Renal cortical epithelial cell (primary cell): ENCODE measurements at places on chromosomes 13 and 19.

DNA sequence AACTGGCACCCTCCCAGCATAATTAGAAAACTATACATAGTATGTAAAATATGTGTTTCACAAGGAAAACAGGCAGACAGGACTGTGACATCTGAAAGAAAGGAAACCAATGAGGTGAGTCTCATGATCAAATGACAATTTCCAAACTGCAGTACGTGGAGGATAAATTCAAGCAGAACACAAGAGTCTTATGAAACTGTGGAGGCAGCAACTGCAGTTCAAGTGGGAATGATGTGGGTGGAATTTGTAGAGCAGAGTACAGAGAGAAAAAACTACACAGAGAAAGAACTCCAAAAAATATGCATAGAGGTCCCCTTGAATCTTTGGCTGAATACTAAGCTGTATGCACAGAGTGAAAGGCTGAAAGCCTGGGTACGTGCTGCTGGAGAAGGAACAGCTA is 9.7 kb downstream of the SIGLEC6 start:
- DNase-seq: no peak

GRCh38 chr13:113090415-113090770 is 15.2 kb upstream of the F7 start:
- no peak for DNase-seq

- DNase-seq: peak; percentile 96
Measured at GRCh38 chr19:45630463-45630862, 8.7 kb downstream of the EML2 start.

DNA sequence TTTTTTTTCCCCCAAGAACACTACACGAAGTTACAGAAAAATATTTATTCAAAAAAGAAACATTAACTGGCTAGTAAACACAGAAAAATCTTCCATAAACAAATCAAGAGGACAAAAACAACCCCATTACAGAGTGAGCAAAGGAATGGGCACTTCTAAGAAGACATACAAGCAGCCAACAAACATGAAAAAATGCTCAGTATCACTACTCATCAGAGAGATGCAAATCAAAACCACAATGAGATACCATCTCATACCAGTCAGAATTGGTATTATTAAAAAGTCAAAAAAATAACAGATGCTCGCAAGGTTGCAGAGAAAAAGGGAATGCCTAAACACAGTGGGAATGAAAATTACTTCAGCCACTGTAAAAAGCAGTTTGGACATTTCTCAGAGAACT is 131.7 kb downstream of the UGGT2 start:
- no peak for DNase-seq

- no peak for DNase-seq
Measured at GRCh38 chr19:21604951-21605476, 99.6 kb downstream of the ZNF429 start.

GRCh38 chr13:48801255-48801654 is 147.5 kb downstream of the CYSLTR2 start:
- DNase-seq: peak; percentile 52

GRCh38 chr19:30667227-30667626 is 295.0 kb downstream of the ZNF536 start:
- DNase-seq: no peak

DNA sequence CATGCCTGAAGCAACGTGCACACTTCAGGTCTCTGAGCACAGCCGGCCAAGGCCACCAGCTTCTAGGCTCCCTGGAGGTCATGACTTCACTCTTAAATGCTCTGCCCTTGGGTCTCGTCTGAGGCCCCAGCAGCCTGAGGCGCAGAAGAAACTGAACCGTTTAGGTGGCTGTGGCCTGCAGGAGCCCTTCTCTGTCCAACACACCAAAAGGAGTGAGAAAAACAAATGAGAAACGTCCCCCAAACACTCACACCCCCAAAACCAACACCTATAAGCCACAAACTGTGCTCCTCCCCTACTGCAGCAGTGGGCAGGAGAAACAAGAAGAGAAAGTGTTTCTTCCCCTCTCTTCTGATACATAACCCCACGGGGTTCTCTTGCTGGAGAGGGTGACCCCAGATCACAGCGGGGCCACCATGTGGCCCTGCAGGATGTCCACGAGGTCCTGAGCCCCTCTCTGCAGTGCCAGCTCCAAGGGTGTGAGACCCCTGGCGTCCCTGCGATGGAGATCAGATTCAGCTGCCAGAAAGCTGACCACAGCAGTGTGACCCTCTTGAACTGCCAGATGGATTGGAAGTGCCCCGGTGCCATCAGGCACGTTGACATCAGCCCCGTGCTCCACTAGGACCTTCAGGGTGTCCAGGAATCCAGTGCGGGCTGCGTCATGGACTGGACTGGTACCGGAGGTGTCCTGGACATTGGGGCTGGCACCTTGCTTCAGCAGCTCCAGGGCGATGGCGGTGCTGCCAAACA is 1.0 kb upstream of the KRI1 start:
- no peak for DNase-seq

DNA sequence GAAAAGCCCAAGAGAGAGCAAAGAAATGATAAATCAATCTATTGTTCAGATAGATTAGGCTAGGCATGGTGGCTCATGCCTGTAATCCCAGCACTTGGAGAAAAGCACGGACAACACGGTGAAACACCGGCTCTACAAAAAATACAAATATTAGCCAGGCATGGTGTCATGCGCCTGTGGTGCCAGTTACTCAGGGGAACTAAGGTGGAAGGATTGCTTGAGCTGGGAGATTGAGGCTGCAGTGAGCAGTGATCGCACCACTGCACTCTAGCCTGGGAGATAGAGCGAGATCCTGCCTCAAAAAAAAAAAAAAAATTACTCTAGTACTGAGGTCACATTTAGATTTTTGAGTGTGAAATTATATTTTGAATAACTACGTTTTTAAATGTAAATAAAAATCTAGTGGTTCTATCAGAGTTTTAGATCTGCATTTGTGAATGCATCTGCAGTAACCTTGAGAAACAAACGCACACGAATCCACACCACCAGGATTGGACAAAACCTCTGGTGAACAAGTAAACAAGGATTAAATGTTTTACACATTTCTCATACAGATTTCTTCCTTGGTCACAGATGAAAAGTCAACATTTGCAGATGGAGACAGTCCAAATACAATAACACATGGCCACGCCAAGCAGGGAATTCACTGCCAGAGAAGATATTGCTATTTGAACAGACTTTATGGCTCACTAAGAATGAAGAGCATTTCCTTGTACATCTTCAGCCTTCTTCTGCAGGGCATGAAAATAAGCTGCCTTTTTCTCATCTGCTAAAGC is 917.6 kb downstream of the PCDH9 start:
- peak; percentile 33 for DNase-seq

GRCh38 chr19:54459282-54460229 is 4.0 kb downstream of the LENG9 start:
- no peak for DNase-seq

DNA sequence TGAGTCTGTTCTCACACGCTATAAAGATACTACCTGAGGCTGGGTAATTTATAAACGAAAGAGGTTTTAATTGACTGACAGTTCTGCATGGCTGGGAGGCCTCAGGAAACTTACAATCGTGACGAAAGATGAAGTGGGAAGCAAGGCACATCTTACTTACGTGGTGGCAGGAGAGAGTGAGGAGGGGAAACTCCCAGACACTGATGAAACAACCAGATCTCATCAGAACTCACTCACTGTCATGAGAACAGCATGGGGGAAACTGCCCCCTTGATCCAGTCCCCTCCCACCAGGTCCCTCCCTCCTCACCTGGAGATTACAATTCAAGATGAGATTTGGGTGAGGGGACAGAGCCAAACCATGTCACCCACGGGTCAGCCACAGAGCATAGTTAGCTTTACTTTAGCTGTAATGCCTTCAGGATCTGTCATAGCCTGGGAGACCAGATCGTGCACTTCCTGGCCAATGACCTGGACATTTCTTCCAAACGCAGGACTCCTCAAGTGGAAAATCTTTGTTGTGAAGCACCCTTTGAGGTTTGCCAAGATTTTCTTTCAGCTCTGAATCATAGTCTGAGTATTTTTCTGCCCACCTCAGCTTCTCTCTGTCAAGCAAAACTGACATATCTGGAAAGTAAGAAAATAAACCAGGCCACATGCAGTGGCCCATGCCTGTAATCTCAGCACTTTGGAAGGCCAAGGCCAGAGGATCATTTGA is 25.2 kb upstream of the HIF3A start:
- peak; percentile 99 for DNase-seq

- DNase-seq: peak; percentile 72
Measured at GRCh38 chr13:45370922-45371406, 30.0 kb upstream of the TPT1 start.

DNA sequence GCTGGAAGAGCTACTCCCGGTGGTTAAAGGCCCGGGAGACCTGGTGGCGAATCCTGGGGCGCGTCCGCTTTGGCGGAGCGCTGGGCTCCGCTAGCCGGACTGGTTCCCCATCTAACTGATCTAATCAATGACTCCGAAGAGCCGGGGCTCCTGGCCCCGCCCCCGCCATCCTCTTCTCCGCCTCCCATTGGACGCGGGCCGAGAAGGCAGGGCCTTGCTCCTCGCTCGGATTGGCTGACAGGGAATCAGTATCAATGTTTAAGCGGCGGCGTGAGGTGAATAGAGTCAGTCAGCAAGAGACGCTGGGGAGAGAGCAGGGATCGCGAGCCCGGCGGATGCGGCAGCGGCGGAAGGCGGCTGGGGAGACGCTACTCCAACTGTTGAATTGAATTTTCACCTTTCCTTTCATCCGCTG is 1.7 kb upstream of the PCDH17 start:
- peak; percentile 61 for DNase-seq

- DNase-seq: no peak
Measured at GRCh38 chr13:98264877-98265276, 87.8 kb upstream of the RNF113B start.

DNA sequence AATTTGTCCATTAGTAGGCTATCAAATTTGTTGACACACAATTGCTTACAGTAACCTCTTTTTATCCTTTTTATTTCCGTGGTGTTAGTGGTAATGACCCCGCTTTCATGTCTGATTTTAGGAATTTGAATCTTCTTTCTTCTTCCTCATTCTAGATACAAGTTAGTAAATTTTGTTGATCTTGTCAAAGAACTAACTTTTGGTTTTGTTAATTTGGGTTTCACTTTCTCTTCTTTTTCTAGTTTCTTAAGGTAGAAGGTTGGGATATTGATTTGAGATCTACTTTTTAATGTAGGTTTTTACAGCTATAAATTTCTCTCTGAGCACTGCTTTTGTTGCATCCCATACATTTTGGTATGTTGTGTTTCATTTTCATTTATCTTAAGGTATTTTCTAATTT is 53.3 kb upstream of the SLC7A1 start:
- no peak for DNase-seq

- peak; percentile 23 for DNase-seq
Measured at GRCh38 chr13:56670563-56670962, 470.2 kb upstream of the PRR20A start.

- DNase-seq: no peak
Measured at GRCh38 chr13:99289271-99289670, 17.9 kb downstream of the GPR183 start.

GRCh38 chr19:47756953-47757608 is 11.7 kb downstream of the NOP53 start:
- no peak for DNase-seq

DNA sequence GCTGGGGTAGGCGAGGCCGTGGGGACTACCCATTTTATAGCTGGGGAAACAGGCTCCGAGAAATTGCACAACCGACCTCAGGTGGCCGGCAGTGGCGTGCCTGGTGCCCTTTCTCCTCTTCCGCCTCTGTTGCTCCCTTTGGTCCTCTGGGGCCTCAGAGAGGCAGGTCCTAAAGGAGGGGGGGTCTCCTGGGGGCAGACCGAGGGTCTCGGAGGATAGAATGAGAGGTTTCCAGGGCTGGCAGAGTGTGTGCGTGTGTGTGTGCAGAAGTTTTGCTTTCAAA is 11.3 kb downstream of the STX10 start:
- no peak for DNase-seq

DNA sequence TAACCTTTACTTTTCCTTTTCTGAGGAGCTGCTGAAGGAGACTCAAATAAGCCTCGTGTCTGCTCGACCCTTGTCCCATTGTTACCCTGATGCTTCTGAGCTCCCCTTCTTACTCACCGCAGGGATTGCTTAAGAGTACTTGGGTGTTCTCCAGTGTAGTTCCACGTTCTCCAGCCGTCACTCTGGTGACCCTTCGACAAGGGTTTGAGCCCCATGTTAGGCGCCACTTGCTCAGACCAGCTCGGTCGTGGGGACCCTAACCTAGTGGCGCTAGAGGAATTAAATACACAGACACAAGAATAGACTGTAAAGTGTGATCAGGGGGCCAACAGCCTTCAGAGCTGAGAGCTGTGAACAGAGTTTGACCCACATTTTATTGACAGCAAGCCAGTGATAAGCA is 10.3 kb downstream of the ZNF480 start:
- DNase-seq: no peak

DNA sequence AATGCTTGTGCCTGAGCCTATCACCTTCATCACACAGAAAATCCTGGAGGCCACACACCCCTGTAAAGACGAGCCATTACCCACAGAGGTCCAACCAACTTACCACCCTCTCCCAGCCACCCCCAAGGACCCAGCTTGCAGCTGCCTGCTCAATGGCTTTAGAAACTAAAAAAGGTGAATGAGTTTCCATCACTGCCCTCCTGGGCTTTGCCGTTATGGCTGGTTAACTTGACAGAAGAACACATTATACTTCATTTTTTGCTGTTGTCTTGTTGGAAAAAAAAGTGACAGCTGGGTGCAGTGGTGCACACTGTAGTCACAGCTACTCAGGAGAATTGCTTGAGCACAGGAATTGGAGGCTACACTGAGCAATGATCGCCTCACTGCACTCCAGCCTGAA is 17.4 kb upstream of the FEM1A start:
- DNase-seq: no peak

DNA sequence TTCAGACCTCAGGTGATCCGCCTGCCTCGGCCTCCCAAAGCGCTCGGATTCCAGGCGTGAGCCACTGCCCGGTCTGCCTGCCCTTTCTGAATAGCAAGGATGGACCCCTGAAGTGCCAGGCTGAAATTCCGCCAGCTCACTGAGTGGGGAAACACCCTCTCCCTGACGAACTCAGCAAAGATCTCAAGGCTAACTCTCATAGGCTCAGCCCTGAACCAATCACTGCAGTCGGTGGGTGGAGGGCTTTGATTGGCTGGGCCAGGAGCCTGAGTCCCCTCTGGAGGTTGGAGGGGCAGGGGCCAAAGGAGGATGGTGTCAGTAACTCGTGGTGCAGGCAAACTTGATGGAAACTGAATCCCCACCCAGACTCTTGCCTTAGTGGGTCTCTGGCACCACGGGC is 11.2 kb upstream of the COMP start:
- no peak for DNase-seq

- DNase-seq: peak; percentile 49
Measured at GRCh38 chr19:10219678-10220077, 11.5 kb downstream of the S1PR2 start.

DNA sequence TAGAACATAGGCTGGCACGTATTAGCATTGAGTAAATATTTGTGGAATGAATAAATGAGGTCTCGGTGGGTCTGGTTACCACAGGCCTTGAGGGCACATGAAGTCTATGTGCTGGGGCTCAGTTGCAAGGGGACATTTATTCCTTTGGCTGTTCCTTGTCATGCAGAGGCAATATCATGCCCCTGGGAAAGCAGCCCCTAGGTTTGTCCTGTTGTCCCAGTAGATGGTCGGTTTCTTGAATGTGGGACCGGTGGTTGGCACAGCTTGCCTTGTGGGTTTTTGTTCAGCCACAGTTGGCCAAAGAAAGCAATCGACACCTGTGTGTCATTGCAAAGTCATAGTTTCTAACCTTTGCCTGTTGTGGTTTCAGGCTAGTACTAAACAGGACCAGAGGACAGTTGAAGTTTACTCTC is 24.7 kb upstream of the GPR183 start:
- no peak for DNase-seq
